ENCODE measurements at places on chromosomes 12 and 14. TPM values are rescaled to one million over a fixed set of nuclear protein-coding genes. Genes with fewer than 3 reads are reported as not detected.
A peak's percentile ranks its signal among the peaks of the same experiment; 100 is the strongest.

GRCh38 chr14:56686416-56686815, 106.8 kb downstream of the TMEM260 start:
- DNase-seq = no peak

The KRT78 gene
- polyA plus RNA-seq = 0.99 TPM

The GZMH gene
- 4.0 TPM for polyA plus RNA-seq

DNA sequence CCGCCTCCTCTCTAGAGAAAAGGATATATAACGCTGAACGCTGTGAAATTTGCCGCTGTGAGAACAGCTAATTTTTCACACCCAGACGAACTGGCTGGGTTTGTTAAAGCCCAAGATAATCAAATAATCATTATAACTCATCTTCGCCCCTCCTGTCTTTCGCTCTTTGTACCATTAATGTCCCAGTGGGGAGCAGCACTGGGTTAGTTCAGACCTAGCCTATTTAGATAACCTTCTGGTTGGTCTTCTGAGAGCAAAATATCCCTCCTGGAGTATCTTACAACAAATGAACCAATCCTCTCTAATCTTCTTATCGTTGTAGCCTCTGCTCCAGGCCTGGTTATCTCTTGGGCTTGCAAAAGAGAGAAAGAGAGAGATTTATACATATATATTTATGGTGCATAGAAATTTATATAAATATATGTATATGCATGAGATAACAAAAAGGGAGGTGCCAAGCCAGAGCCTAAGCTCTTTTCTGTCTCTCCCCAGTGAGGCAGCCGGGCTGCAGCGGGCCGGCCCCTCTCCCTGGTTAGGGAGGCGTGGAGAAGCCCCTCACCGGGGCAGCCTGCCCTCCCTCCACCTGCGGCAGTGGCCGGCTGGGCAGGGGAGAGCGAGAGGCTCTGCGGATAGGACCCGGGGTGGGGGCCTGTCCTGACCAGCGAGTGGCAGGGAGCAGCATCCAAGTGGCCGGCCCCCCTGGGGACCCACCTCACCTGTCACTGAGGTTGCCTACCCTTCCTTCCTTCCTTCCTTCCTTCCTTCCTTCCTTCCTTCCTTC, 202.0 kb upstream of the LHX5 start:
- DNase-seq = no peak

DNA sequence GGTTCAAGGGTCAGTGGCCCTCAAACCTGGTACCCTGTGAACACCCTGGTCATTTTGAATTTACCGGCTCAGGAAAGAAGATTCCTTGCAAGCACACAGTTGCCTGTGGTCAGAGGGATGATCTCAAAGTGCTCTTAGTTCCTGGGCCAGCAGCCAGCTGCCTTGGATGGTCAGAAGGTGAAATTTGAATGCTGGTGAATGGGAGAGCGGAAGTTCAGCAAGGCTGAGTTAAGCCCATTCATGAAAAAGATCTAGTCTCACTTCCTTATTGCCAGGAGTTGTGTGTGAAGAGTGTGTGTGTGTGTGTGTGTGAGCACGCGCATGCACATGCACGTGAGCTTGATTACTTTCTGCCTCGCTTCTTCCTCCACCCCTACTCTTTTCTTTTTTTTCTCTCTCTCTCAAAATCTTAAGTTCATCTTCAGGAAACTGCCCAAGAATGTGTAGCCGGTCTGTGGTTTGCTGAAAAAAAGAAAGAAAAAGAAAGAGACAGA, 155.5 kb upstream of the CCND2 start:
- peak; percentile 54 for DNase-seq

The SOAT2 gene
- polyA plus RNA-seq = 0.25 TPM

DNA sequence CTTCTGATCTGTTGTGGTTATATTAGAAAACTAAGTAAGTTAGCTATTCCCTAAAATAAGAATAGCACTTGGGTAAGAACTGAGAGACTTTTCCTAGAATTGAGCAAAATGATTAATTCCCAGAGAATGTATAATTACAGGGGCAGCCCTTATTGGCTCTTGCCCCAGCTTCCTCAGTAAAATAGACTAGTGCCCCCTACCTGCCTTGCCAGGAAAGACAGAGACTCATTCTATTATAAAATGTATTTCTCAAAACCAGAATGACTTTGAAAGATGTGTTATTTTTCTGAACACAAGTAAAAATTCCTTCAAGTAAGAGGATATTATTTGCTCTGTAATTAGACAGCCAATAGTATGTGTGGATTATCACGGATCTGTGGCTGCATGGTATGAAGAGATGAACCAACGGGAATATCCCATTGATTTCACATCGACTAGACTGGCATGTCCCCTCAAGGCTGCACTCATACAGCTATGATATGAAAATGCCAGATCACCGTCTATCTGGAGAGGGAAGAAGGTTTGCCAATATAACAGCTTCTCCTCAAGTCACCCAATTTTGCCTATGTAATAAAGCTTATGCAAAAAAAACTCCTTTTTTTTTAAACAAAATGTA, 7.4 kb upstream of the GLRX5 start:
- DNase-seq = peak; percentile 82

GRCh38 chr12:132012919-132013568, 63.3 kb downstream of the EP400 start:
- no peak for DNase-seq

DNA sequence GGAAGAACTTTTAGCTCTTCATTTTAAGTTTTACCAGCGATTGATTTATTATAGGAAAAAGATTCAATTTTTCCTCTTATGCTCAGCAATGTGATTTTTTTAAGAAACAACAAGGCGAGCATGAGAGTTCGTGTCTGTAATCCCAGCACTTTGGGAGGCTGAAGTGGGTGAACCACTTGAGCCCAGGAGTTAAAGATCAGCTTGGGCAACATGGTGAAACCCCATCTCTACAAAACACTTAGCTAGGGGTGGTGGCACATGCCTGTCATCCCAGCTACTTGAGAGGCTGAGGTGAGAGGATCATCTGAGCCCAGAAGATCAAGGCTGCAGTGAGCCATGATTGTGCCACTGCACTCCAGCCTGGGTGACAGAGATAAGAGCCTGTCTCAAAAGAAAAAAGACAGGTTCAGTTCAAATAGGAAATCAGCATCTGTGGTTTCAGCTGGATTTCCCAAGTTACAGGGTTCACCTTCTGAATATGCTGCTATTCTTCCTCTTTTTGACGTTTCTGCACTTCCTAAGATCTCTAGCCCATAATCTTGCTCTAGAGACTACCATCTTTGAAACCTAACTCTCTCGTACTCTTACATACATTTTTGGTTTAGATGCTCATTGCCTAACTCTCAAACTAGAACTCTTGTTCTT, 274.7 kb downstream of the SEC23A start:
- DNase-seq = no peak

GRCh38 chr12:52918351-52918750, 13.5 kb upstream of the KRT8 start:
- no peak for DNase-seq

GRCh38 chr12:104801005-104801404, 157.1 kb downstream of the SLC41A2 start:
- DNase-seq = no peak

DNA sequence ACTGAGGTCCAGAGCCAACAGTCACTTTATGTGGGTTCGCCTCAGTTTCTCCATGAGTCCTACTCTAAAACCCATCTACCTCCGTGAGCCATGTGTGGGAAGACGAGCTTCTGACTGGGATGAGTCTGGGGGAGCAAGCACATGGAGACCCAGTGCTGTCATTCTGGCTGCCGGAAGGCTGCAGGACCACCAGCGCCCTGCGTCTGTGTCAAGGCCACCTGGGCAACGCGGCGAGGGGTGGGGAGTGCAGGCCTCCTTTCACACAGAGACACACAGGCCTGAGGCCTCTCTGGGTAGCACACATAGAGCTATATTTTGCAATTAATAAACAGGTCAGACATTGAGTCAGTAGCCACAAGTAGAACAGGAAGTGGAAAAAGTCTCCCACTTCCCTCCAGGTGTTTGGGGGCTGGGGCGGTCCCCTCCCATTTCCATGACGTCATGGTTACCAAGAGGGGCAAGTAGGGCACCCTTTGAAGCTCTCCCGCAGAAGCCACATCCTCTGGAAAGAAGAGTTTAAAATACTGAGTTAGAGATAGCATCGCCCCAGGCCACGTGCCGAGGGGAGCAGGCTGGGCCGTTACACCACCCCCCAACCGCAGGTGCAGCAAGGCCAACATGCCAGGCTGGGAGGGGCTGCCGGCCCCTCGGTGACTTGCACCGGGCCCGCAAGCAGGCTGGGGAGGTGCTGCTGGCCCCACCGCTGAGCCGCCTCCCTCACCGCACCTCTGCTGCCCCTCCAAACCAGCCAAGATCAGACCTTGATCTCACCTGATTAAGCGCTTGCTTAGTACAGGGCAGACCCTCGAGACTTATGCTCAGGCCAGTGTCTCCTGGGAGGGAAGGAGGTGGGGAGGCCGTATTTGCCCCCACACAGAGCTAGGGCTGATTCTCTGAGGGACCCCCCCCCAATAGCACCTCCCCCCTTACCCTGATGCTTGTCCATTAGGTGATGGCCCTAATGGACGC, 32.7 kb downstream of the DAD1 start:
- DNase-seq = peak; percentile 41

GRCh38 chr12:89411846-89412245, 59.5 kb upstream of the DUSP6 start:
- no peak for DNase-seq

The IL22 gene
- polyA plus RNA-seq = not detected

- no peak for DNase-seq
Measured at GRCh38 chr14:68104518-68104917, 284.9 kb downstream of the RAD51B start.

DNA sequence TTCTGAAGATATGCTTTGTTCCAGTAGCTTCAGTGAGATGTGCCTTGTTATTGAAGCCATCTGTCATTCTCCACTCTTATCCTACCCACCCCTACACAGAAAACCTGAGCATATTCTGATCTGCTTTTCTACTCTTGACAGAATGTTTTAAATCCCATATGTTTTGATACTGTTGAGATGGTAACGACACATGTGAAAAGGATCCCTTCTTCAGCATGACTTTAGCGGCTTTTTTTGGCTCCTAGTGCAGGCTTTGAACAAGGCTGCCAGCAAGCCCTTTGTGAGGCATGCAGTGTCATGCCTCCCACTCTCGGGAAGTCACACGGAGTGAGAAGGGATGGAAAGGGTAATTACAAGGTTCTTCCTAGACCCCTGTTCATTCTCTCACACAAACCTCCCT, 228.8 kb upstream of the RGS6 start:
- DNase-seq = peak; percentile 40

GRCh38 chr12:66085213-66085612, 45.3 kb downstream of the LLPH start:
- no peak for DNase-seq

DNA sequence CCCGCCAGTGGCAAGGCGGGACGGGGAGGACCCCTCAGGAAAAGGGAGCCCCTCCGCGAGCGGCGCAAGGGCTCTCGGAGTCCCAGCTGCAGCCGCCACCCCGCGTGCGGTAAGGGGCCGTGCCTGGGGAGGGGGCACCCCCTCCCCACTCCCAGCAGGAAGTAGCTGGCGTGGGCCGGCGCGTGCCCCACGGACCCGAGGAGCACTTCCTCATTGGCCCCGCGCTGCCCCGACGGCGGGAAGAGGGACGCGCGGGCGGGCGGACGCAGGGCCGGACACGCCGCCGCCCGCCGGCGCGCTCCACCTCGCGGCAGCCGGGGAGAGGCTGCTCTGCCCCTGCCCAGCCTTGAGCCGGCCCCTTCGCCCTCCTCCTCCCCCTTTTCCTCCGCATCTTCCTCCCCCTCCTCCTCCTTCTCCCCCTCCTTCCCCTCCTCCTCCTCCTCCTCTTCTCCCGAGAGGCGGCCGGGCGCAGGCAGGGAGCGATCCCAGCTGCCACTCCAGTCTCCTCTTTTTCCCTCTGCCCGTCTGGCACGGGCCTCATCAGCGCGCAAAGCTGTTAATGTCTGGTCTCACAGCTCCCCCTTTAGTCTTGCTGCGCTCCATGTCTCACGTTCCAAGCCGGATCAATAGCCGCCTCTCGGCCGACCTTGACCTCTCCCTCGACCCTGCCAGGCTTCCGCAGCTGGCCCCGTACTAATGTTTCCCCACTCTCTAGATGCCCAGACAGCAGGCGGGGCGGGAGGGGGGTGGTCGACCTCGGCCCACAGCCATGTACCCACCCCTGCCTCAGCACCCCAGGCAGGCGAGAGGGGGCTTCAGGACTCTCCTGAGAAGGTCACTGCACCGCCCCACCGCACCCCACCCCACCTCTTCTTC, 2.6 kb upstream of the BCL11B start:
- peak; percentile 83 for DNase-seq

- DNase-seq = peak; percentile 85
Measured at GRCh38 chr12:118061011-118061872, at the start of gene WSB2. TSS of gene WSB2 (minus strand) at chr12:118061179. CDS start at chr12:118061048, 131 bp downstream.

The CLBA1 gene
- polyA plus RNA-seq = 47.6 TPM

DNA sequence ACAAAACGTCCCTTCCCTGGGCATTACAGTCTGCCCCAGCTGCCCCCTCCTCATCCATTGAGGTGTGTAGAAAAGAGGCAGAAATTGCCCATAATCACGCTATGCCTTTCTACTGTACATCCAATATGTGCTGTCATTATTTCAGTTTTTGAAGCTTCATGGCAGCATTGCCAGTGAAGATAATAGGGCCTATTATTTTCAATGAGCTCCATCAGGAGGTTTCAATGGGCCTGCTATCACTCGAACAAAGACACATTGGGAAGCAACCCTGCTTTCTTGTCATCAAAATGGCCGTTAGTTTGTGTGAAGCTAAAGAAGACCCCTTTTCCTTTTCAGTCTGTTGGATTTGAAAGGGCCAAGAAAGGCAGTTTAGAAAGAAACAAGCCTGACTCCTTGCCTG, 653.8 kb downstream of the NOVA1 start:
- DNase-seq = no peak

- no peak for DNase-seq
Measured at GRCh38 chr12:85626001-85626783, 210.0 kb downstream of the RASSF9 start.

GRCh38 chr12:28767836-28768348, 381.2 kb upstream of the FAR2 start:
- no peak for DNase-seq

The MRPL42 gene
- polyA plus RNA-seq = 93.5 TPM

- DNase-seq = no peak
Measured at GRCh38 chr12:59570145-59570544, 25.7 kb upstream of the SLC16A7 start.

GRCh38 chr12:71299541-71300376, 139.8 kb upstream of the LGR5 start:
- DNase-seq = no peak

- no peak for DNase-seq
Measured at GRCh38 chr14:87617079-87617478, 375.9 kb downstream of the GALC start.

GRCh38 chr12:27332714-27333402, at the start of gene BMAL2:
TSS of gene BMAL2 (plus strand) at chr12:27332836. CDS start at chr12:27333073, 237 bp downstream.
- DNase-seq = peak; percentile 38

DNA sequence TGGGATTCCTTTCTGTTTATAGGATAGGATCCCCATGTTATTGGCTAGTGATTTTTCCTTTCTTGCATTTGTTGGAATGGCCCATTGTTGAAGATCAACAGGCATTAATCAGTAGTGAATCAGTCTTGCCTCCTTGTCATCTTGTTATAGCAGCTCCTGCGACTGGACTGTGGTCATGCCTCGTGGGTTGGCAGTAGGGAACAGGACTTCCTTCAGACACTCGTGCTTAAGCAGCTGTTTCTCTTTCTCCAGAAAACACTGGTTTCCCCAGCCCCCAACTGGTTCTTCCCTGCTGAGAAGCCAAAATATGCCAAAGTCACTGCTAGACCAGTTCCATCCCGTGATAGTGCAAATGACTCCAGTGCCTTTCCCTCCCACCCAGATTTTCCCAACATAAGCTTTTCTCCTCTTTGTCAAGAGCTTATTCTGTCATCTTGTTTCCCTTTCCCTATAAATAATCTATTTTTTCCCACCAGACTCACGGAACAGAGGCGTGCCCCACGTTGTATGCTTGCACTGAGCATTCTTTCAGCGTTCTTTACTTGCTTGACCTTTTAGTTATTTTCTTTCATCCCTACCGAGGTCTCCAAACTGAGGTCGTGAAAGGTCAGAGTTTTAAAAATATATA, 83.5 kb downstream of the SAMD4A start:
- DNase-seq = peak; percentile 22
